IMR-90 (cell line): ENCODE measurements at places on chromosomes 5 and 9. TPM values are rescaled to one million over a fixed set of nuclear protein-coding genes. Genes with fewer than 3 reads are reported as not detected.

The OR1J2 gene
- polyA plus RNA-seq = not detected in 2 replicates

- DNase-seq = no peak
These were observed 323.9 kb upstream of the RORB start for GRCh38 chr9:74173284-74173683.

DNA sequence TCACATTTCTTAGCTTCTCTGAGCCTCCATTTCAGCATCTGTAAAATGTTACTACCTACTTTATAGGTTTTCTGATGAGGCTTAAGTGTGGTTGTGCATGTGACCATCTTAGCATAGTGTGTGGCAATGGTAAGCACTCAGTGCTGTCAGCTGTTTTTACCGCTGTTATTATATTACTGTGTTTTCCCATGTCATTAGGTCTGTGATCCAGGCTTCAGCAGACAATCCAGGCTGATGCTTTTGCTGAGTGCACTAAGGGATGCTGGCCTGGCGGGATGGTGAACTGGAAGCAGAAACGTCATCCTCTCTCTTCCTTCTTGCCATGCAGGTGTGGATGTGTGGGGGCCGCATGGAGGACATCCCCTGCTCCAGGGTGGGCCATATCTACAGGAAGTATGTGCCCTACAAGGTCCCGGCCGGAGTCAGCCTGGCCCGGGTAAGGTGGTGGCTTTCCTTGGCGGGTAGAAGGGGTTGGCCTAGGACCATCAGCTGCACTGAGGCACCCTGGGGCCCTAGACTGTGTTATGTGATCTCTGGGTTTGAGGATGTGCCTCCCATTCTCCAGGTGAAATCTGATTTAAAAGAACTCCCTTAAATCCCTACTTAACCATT lies 41.9 kb upstream of the SAP30L start:
- no peak for DNase-seq

DNA sequence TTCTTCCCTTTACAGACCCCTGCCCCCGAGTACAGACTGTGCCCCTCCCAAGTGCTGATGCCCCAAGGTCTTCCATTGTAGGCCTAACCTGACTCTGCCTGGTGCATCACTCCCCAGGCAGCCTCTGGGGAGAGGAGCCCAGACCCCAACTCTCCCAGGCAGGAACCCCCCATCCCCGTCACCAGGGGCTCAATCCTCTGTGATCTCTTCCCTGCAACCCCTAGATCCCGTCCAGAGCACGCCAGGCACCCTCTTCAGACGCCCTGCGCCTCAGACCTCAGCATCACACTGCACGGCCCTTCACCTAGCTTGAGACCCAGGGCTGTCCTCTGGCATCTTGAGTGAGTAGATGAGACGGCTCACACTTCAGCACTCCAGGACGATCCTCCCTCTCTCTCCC lies 6.4 kb upstream of the EGR1 start:
- no peak for DNase-seq

DNA sequence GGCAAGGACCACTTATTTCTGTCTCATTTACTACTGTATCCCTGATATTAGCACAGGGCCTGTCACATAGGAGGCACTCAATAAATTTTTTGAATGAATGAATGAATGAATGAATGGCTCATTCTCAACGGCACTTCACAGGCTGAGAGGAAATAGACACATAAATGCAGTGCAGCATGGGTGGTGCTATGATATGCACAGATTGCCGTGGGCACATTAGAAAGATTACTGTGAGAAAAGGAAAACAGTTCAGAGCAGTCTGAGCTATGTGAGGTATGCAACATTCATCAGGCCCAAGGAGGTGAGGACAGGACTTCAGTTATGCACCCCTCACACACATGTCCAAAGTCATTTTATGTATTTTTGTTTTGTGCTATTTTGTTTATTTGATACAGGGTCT lies 6.4 kb upstream of the NOL6 start:
- DNase-seq = no peak
